Activated T-helper 2 cell treated with anti-CD3 and anti-CD28 coated beads, Interferon-gamma antibody, Interleukin-2, Interleukin-4, amounts not matched to agents 10 μg/mL and 5 μg/mL and 100 μg/mL, durations not matched to agents 14 hours and 24 hours and 36 hours (primary cell): ENCODE measurements at places on chromosomes 3 and 15. TPM values are rescaled to one million over a fixed set of nuclear protein-coding genes. Genes with fewer than 3 reads are reported as not detected.

Gene P2RY1
- total RNA-seq: 1.7 and 2.1 TPM in 2 replicates

Gene SPINT1
- 22.5 and 24.5 TPM in 2 replicates for total RNA-seq

Gene TEX9
- total RNA-seq: 0.27 and 0.44 TPM in 2 replicates

GRCh38 chr3:112409041-112409440, 76.1 kb downstream of the CD200 start:
- H3K4me1 ChIP-seq: peaks cover 39% of the 10 kb centered on the region
- no peaks in the 10 kb centered on the region for H3K36me3 ChIP-seq
- H3K27me3 ChIP-seq: peaks cover 6% of the 10 kb centered on the region
- no peak overlapping the region for H3K4me3 ChIP-seq
- no peak for DNase-seq
- H3K27ac ChIP-seq: no peak overlapping the region

- H3K36me3 ChIP-seq: no peaks in the 10 kb centered on the region
- peaks cover 55% of the 10 kb centered on the region for H3K27me3 ChIP-seq
- H3K4me1 ChIP-seq: peaks cover 1% of the 10 kb centered on the region
- DNase-seq: no peak
- H3K27ac ChIP-seq: no peak overlapping the region
Observed at GRCh38 chr3:184566441-184567414, 5.1 kb downstream of the EPHB3 start.

DNA sequence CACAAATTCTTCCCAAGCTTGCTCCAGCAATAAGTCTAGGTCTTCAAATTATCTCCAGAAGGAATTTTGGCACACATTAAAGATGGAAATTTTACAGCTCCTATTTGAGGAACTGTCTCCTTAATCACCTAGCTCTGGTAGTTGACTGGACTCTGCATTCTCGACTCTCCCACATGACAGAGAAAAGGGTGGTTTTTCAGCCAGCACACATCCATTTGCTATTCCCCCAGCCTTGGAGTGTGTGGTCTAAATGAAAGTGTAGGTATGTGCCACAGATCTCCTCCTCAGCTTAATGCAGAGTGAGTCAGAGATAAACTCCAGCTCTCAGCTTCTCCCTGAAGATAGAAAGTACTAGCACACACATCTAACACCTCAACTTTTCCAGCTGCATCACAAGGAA, 62.2 kb upstream of the ALCAM start:
- no peak overlapping the region for H3K27ac ChIP-seq
- no peaks in the 10 kb centered on the region for H3K4me1 ChIP-seq
- H3K36me3 ChIP-seq: no peaks in the 10 kb centered on the region
- H3K4me3 ChIP-seq: no peak overlapping the region
